SK-N-SH (cell line): ENCODE measurements at places on chromosomes 3 and 15. TPM values are rescaled to one million over a fixed set of nuclear protein-coding genes. Genes with fewer than 3 reads are reported as not detected.

PLOD2 gene
- 0.58 and 0.93 TPM in 2 replicates for polyA plus RNA-seq

FGF12 gene
- 0.18 and 0.30 TPM in 2 replicates for polyA plus RNA-seq

AHSG gene
- not detected in 2 replicates for polyA plus RNA-seq

- no peak for DNase-seq
Observed at GRCh38 chr3:116265320-116265695, 180.0 kb downstream of the LSAMP start.

DNA sequence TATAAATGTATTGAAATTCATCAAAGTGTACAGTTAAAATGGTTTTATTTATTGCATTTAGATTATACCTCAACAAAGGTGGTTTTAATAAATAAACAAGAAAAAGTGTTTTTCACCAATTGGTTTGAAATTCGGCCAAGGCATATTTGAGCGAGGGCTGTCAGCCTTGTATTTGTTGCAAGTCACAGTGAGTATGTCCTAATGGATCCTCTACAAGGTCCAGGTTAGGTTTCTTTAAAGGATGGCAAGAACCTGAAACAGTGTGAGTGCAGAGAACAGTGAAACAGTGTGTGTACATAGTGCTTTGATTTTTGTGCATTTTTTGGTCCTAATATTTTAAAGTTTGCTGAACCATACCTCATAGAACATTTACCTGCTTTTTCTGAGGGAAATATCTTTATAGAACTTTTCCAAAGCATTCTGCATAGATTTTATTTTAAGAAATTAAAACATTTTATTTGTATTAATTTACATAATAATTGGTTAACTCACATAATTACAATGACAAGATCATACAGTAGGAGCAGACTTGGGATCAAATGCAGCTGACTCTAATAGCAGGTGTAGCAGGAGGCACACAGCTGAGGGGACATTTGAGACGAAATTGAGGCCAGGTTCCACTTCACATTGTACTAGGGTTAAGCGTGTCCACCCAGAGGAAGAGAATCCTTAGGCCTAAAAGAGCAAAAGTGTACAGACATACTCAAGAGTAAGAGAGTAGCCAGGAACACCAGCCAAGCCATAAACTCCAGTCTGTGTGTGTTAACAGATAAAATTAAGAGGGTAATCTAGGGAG lies 428.8 kb upstream of the TPRG1 start:
- DNase-seq, result no peak

- no peak for DNase-seq
Observed at GRCh38 chr3:143897576-143898295, 49.5 kb upstream of the SLC9A9 start.

GRCh38 chr15:90479656-90480055 lies 50.1 kb upstream of the CRTC3 start:
- DNase-seq, result no peak

DNA sequence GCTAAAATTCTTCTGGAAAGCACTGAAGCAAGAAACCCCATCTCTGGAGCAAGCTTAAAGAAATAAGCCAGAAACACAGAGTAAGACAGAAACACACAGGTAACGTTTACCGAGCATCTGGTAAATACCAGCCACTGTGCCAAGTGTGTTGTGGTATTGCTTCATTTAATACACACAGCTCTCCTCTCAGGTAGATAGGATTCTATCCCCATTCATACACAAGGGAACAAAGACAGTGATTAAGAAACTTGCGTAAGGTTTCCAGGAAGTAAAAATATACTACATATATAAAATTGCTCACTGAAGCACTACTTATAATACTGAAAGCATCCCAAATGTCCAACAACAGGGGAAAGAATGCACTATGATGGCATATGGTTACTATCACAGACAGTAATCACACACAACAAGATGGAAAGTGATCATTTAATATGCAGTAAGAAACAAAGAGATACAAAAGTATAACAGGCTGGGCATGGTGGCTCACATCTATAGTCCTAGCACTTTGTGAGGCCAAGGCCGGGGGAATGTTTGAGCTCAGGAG lies 27.5 kb downstream of the TAMM41 start:
- DNase-seq, result no peak

GRCh38 chr15:65048241-65048640 lies 3.1 kb downstream of the SLC51B start:
- DNase-seq, result no peak

DNA sequence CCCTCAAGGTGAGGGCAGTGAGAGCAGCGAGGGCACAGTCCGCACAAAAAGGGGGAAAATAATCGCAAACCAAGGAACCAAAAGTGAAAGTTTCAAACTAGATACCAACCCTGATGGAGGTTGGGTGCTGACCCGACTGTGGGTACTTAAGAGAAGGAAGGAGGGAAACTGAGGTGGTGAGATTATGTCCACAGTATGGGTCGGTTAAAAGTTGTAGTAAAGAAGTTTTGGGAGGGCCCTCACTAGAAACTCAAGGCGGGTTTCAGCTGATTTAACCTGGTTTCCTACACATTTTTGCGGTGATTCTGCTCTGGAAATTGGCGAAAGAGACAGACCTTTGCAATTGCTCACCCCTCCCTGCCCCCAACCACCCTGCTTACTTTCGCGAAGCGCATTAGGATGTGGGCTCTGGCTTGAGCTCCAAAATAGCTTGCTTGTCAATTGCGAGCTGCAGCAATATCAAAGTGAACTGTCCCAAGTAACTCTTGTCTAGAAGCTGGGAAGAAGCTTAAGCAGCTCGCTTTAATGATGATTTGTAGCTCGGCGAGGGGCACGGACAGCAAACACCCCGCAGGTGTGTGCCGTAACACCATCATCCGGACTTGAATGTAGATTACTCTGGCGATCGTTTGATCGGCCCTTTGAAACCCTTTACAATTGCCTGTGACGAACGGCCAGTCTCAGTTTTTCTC lies 15.8 kb downstream of the SOX2 start:
- DNase-seq, result no peak

DNA sequence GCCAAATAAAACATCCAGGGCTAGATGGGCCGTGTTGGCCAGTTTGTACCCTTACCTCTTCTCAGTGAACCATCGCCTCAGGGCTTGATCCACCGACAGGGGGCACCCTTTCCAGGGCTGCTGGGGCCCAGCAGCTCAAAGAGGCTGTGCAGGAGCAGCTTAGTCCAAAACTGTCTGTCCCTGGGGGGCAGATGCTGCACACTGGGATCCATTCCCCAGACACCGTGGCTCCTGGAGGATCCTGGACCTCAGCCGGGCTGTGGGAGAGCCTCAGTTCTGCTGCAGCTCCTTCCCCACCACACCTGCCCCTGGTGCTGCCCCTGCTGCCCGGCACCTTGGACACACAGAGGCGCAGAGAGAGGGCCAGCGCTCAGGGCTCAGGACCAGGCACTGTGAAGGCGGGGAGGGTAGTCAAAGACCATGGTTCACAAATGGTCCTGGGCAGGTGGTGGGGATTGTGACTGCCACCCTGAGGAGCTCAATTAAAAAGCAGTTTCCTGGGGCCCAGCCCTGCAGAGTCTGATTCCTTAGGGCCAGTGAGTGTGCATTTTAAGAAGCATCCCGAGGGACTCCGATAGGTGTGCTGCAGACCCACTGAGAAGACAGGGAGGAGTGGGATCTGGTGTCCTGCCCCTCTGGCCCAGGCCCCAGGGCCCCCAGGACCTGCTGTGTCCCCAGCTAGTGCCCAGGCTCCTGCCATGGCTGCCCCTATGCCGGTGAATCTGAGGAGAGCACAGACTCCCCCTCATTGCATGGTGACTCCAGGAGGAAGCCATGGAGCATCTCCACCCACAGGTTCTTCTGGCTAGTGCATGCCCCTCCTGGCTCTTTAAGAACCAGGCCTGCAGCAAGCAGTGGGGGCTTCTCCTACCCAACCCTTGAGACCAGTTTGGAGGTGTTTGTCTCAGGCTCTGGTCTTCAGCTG lies 86.5 kb upstream of the PRR20G start:
- DNase-seq, result no peak

- DNase-seq, result peak; percentile 76
Observed at GRCh38 chr3:11718637-11719405, 75.1 kb upstream of the VGLL4 start.

GRCh38 chr15:101391431-101391830 lies 96.4 kb upstream of the SNRPA1 start:
- DNase-seq, result no peak
